IPS DF 19.7 (cell line): ENCODE measurements at places on chromosomes 13 and 19.

DNA sequence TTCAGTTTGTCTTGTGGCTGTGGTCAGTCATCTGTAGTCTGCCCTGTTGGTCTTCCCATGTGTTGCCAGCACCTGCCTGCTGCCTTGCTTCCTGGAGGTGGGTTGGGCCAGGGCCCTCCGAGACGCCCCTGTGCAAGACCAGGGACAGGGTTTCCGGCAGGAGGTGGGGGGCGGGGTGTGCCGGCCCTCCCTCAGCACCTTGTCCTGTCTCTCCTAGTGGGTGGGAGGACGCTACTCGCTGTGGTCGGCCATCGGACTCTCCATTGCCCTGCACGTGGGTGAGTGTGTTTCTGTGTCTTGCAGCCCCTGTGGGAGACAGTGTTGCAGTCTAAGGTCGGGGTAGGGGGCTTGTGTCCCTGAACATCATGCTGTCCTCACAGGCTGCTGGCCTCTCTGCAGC lies 11.2 kb upstream of the PDCD2L start:
- DNase-seq = no peak

- no peak for DNase-seq
Observed at GRCh38 chr13:88656751-88657150, 985.6 kb downstream of the SLITRK5 start.

DNA sequence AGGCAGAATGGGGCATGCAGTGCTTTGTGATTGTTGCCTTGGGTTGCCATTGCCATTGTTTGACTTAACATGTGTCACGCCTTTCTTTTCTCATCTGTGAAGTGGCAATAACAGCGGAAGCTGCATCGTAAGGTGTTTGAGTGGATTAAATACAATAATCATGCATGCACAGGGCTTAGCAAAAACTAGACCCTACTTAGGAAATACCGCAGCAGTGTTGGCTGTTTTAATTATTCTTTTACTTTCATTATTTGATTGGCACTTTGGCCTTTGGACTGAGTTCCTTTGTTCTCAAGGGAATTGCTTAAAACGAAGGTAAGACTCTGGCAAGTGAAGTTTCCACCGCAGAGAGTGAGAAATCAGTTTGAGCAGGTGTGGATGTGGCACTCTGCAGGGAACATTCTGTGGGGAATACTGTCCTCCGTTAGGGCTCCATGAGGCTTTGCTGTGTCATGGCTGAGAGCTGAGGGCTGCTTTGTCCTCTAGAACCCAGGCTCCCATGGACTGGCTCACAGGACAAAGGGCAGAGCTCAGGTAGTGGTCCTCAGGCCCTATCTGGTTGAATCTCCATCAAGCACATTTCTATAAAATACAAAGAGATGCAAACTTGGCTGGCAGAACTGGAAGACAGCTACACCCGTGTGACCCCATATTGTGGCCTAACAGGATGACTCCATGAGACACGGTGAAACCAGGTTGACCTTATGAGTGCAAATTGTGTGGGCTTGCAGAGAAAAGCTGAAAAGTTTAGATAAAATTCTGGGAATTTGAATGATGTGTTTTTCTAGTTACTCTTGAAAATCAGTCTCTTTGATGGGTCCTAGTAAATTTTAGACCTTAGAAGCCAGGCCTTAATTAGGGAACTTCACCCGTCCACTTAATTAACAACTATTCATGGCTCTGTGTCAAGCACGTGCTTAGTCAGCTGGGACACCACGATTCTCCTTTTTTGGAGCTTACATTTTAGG lies 407.2 kb downstream of the KCNRG start:
- DNase-seq = no peak

DNA sequence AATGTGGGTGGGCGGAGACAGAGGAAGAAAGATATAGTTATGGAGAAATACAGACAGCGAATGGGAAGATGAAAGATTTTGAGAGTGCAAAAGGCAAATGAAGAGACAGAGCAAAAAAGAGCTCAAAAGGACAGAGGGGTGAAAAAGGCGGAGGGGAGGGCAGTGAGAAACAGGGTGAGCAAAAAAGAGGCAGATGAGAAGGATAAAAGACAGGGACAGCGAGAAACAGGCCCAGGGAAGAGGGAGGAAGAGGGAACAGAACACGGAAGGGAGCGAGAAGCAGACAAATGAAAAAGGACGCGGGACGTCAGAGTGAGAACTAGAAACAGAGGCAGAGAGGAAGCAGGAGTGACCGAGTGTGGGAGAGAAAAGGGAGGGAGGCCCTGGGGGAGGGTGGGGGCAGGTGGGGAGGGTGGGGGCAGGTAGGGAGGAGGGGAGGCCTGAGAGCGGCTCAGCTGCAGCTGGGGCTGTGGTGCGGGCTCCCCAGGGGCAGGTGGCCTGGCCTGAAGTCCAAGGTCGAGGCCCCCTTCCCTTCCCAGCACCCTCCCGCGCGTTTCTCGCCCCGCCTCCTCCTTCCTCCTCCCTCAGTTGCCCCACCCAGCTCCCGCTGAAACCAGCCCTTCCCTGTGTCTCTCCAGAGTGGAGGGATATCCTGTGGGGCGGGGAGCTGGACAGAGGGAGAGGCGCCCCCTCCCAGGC lies 2.9 kb downstream of the KLK1 start:
- no peak for DNase-seq

GRCh38 chr19:32101206-32101605 lies 244.2 kb upstream of the ZNF507 start:
- no peak for DNase-seq

DNA sequence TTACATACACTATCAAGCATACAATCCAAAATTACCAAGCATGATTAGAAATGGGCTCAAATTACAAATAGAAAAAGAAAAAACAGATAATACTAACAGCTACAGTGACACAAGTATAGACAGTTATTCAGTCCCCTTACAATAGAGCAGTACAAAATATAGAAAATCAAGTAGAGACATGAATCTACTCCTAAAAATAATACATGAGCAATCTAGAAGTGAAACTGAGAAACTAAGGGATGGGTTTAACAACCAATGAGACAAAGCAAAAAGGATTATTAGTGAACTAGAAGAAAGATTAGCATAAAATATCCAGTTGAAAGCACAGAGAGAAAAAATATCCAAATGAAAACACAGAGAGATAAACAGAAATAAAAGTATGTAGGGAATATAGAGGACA lies 426.7 kb downstream of the TBC1D4 start:
- DNase-seq = no peak

GRCh38 chr13:72163678-72164077 lies 296.7 kb upstream of the DACH1 start:
- no peak for DNase-seq

DNA sequence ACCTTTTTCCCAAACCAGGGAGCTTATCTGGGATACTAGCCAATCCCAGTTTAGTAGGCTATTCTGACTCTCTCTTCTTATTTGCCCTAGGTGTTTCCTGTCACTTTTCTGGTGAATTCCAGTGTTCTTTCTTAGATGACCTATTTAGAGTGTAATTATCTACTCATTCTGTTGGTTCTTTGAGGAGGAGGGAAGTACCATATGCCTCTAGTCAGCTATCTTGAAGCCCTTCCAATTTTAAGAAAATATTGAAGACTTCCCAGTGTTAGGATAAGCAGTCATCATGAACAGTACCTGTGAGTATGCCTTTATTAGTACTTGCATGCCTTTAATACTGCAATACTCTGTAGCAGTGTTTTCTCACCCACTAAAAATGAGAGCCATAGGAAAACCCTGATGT lies 724.3 kb upstream of the SLITRK1 start:
- no peak for DNase-seq

DNA sequence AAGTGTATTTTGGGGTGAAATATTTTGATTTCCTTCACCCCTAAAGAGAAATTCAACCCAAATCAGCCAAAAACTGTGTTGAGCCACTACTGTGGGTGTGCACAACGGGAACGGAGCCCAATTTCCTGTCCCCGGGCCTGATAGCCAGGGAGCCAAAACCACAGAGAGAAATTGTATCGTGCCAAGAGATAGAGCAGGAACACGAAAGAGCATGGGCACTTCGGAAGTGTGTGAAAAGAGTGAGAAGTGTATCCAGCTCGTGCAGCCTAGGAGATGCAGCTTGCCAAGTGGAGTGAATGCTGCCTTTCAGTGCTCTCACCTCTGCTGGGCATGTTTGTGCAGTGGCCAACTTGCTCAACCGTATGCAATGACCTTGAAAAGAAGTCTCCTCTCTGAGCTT lies 19.4 kb upstream of the PLEKHF1 start:
- no peak for DNase-seq

DNA sequence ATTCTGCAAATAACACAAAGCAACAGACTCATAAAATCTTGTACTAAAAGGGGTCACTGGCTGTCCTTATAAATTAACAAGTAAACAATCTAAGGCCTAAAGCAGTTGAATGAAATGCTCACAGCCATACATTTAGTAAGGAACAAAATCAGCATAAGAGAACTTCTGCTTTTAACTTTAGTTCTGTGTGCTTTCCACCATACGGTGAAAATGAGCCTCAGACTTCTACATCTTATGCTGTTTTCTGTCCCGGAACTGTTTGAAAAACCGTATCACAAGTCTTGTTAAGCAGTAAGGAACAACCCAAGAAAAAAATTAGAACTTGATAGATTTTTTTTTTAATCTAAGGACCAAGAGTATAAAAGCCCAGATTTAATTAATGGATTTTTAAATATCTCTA lies 549.1 kb upstream of the MIR17HG start:
- DNase-seq = no peak

DNA sequence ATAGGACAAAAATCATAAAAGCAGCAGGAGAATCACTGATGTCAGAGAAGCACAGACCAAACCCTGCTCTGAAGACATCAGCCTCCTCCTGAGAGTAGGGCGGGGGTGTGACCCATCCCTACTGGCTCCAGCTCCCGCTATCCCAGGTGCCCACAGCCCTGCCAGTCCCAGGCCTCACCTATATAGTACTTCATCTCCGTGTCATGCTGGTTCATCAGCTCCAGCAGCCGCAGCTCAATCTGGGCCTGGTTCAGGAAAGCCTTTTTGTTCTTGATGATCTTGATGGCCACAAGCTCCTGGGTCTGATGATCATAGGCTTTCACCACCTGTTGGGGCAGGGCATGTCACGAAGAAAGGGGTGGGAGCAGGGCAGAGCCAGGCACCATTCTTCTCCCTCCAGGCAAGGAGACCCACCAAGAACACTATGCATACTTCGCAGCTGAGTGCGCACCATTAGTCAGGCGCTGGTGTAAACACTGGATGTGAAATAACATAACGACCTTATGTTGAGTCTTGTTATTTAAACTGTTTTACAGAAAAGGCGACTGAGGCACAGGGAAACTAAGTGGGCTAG lies 4.2 kb downstream of the DYRK1B start:
- DNase-seq = no peak

GRCh38 chr13:48431987-48432615 lies 19.2 kb upstream of the LPAR6 start:
- DNase-seq = no peak

DNA sequence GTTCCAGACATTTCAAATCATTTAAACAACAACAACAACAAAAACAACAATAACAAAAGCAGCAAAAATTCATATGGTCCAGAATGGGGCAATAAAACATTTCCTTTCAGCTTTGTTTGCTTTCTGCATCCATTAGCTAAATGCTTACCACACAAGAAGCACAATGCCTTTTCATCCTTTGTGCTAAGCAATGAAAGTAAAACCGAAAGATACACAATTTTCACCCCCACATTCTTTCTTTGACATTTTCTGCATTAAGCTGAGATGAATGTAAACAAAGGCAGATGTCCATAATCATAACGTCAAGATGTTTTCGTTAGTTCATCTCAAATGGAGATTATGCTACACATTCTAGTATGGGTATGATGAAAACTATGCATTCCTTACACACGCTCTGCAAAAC lies 568.5 kb downstream of the SLITRK6 start:
- no peak for DNase-seq

GRCh38 chr19:5205937-5206750 lies 134.5 kb downstream of the PTPRS start:
- no peak for DNase-seq

DNA sequence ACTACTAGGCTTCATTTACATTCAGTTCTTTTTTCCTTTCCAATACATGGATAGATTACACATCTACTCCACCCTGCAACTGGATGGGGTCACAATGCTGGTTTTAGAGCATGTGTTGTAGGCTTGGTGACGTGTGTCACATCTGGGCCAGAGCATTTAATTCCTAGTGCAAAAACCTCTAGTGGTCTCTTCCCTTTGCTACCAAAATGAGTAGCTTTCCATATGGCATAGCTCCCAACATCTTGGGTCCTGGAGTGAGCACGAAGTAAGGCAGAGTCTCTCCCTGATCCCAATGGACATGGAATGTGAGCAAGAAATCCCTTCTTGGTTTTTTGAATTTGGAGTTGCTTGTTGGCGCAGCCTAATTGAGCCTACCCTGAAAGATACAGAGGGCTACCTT lies 51.7 kb downstream of the TNFSF11 start:
- DNase-seq = no peak

- no peak for DNase-seq
Observed at GRCh38 chr19:17073869-17074633, 1.2 kb downstream of the HAUS8 start.

DNA sequence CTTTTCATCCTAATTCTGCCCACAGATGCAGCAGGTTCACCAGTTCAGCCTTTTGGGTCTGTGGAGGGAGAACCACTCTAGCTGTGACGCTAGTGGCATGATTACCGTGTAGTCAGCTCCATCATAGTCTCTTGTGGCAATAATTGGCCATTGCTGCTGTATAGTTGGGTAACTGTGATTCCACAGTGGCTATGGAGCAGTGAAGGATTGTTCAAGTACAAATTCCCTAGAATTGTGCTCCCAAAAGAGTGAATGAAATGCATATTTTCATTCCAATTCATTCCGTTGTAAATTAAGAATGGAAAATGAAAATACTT lies 856 bp downstream of the TEX26 start:
- DNase-seq = no peak

GRCh38 chr19:39419003-39419402 lies 6.5 kb downstream of the PLEKHG2 start:
- DNase-seq = no peak

- DNase-seq = no peak
Observed at GRCh38 chr13:73792796-73793195, 341.4 kb downstream of the KLF12 start.

DNA sequence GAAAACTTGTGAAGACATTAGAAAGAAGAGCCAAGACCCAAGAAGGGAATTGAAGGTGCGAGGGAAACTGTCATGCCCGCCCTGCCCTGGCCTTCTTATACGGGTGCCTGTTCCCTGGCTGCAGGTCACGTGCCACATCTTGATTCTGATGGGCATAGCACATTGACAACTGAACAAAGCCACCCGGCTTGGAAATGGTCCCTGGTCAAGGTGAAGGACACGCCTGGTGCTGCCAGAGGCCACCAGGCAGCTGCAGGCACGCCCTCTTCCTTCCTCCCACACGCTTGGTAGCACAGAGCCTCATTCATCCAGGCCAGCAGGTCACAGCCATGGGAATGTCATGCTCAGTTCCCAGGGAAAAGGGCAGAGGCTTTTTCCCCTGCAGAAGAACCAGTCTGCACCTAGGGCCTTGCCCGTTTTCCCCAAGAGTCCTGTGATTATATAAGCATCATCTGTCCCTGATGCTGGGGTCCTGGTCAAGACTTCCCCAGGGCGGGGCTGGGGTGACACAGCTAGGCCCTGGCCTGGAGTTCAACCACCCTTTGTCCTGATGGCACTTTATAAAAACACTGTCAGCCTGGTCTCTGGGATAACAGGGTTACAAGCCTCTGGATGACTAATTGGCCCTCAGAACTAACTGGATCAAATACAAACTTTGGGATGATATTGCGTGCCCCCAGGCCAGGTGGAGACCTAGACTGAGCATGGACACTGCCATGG lies 56.0 kb downstream of the CDADC1 start:
- no peak for DNase-seq
